ENCODE measurements at places on chromosomes 7 and 10.

- DNase-seq = no peak
Observed at GRCh38 chr10:50392966-50393718, 141.8 kb upstream of the ASAH2 start.

- peak; percentile 51 for DNase-seq
Observed at GRCh38 chr10:26725837-26726727, 28.6 kb downstream of the PDSS1 start.

GRCh38 chr7:140533394-140533872 lies 54.1 kb upstream of the MKRN1 start:
- DNase-seq = no peak

DNA sequence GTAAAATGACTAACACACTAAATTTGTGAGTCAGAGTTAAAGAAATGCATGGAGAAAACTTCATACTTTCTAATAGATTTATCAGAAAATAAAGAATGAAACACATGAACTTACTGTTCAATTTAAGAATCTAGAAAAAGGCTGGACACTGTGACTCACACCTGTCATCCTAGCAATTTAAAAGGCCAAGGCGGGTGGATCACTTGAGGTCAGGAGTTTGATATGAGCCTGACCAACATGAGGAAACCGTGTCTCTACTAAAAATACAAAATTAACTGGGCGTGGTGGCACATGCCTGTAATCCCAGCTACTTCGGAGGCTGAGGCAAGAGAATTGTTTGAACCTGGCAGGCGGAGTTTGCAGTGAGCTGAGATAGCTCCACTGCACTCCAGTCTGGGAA lies 1106.2 kb upstream of the LRRN3 start:
- no peak for DNase-seq

DNA sequence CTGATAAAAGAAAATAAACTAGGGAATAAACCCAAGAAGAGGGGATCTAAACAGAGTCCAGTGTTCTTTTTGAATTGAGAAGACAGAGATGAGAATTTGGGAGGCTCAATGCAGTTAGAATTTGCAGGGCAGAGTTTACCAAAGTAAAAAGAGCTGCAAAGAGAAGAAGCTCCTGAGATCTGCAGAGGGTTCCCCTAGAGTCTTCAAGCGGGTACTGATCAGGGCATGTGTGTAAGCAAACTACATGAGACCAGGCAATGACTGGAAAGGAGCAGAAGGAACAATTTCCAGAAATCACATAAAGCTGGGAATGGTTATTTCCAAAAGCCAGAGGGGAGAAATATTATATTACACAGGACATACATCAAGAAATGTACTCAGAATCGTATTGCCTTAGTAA lies 58.1 kb upstream of the TES start:
- DNase-seq = no peak
